ENCODE measurements at places on chromosomes 7 and 10.

- no peak for DNase-seq
Measured at GRCh38 chr7:145915679-145916078, 200.9 kb upstream of the CNTNAP2 start.

DNA sequence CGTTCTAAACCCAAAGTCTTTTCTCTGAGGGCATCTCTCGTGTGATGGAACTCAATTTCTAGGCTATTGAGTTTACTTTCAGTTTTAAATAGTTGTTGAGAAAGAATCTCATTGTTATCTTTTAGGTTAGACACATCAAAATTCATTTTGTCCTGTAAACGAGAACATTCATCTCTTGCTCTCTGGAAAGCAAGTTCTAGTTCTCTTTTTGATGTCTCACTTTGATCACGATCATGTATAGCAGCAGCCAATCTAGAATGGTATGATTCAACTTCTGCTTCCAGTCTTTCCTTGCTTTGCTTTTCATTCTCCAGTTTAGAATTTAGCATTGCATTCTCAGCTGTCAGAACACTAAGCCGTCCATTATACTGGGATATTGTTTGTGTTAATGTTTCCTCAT is 65.1 kb downstream of the ANKRD26 start:
- DNase-seq: no peak

DNA sequence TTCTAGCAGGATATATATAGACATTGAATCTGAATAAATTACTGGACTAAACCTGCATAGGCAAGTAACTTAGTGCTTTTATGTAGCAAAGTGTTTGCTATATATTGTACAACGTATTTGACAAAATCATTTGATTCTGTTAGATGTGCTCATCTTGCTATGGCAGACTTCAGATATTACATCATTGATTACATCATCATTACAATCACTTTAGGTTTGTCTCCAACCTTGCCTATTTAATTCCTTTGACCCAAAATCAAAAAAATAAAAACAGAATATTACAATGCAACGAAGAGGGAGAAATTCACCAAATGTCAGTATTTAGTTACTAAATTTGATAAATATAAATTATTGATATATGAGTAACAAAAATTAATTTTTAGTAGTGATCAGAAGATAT is 155.7 kb upstream of the STEAP1 start:
- DNase-seq: no peak

GRCh38 chr10:89206402-89207180 is 526 bp downstream of the CH25H start:
- DNase-seq: no peak

GRCh38 chr10:128110339-128110738 is 15.9 kb downstream of the MKI67 start:
- no peak for DNase-seq

DNA sequence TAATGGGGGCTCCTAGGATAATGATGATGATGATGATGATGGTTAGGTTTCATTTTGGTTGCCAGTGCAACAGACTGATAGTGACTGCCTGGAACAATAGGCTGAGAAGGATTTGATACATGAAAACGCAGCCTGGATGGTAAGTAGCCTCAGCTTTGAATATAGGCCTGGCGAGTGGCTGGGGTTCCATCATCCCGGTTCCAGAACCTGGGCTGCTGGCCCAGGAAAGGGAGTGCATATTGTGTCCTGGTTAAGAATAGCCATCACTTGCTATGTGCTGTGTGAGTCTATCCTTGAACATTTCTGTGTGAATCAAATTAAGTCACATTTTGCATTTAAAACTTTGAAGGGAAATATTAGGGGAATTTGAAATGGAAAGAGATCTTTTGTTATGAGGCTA is 62.7 kb downstream of the SHH start:
- DNase-seq: no peak

- peak; percentile 87 for DNase-seq
Measured at GRCh38 chr7:76303202-76304147, 1.0 kb downstream of the HSPB1 start.

DNA sequence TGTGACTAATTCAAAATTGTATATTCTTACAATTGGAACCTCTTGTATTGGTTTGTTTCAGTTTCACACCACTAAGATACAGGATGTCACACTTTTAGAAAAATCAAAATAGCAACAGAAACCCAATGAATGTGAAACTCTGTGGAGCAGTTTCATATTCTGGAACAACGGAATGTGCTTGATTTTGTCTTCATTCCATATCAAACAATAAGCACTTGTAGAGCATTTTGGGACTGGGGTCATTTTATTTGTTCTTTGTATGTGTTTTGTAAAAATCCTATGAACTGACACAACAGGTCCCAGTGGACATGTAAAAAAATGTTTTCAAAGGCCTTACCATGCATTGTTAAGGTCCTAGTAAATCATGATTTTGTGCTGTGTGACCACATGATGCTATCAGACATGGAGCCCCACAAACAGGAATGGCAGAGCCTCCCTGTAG is 123.1 kb downstream of the DKK1 start:
- peak; percentile 21 for DNase-seq

DNA sequence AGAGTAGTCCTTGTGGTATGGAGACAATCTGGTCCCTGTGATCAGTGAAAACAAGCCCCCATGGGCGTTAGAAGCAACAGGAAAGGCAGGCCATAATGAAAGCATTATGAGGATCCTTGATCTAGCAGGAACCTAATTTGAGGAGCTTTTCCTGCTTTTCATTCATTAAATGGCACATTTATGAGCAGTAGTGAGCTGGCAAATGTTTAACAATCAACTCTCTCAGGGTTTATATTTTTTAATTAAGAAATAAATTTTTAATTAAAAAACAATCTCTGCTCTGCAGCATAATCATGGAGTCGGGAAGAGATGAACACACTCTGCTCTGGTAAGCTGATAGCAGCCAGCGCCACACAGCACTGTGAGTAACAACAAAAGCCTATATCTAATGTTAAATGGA is 11.3 kb upstream of the NEBL start:
- no peak for DNase-seq

DNA sequence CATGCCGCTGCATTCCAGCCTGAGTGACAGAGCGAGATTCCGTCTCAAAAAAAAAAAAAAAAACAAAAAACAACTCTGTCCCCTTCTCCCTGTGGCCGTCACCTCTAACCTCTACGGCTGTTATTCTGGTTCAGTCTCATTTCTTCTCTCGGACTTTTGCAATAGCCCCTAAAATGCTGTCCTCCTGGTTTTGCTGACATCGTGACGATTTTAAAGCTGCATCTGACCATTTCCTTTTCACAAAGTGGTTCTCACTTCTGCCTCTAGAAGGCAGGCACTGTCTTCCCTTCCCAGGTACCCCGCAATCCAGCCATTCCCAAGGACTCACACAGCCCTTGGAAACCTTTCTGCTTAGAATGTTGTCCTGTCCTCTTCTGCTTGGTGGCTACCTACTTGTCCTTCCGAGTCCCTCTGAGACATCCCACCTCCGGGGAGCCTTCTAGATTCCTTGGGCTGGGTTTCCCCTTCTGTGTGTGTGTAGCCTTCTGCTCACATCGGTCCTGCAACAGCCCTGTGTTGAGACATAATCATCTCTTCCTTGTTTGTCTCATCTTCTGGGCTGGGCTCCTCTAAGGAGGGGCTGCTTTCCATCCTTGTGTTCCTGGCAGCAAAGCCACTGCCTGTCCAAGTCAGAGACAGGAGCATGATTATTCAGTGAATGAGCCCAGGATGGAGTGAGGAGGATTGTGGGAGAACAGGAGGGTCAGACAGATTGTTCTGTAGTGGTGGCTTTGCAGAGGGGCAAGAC is 83.1 kb downstream of the GRK5 start:
- DNase-seq: no peak

DNA sequence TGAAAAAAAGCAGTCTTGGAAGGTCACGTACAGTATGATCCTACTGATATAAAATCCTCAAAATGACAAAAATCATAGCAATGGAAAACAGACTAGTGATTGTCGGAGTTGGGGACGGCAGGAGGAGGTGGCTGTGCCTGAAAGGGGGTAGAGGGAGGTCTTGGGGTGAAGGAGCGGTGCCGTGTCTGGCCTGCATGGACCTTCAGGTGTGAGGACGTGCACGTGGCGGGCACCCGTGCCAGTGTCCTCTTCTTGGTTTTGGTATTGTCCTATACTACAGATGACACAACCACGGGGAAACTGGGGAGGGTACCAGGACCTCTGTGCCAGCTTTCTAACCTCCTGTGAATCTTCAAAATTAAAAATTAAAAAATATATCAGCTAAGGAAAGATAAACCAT is 73.0 kb downstream of the COBL start:
- DNase-seq: no peak

DNA sequence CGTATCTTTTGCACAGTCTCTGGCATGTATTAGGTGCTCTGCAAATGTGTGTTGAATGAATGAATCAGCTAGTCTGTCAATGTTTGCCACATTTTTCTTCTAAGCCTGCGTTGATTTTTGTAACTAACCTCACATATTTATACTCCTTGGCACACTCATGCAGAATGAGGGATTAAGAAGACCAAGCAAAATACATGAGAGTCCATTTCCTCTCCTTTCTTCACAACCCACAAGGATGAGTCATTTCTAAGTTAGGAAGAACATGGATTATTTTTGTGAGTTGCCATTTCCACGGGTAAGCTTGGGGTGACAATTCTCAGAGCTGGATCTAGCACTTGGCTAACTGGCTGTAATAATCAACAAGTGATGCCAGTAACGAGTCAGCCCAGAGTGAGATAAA is 158.8 kb downstream of the TWIST1 start:
- DNase-seq: no peak

DNA sequence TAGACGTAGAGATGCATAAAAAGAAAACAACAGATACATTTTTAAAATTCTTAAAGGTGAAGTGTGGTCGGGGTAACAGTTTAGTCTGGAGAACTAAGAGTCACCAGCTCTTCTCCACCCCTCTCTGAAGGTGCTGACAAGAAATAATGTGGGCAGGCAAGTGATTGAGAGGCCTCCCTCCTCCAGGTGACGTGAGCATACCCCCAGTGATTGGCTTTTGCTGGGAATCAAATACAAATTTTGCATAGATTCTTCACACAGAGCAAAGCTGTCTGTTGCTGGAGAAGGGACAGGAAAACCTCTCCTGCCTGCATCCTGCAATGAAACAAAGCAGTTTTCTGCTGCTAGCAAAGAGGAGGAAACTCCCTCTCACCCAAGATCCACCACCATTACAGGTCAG is 115.0 kb downstream of the DGKB start:
- no peak for DNase-seq

- DNase-seq: no peak
Measured at GRCh38 chr10:79936625-79937615, 12.0 kb downstream of the SFTPD start.

- DNase-seq: no peak
Measured at GRCh38 chr10:102153093-102153620, 968 bp downstream of the NOLC1 start.

- DNase-seq: no peak
Measured at GRCh38 chr10:96616961-96617360, 30.1 kb upstream of the TM9SF3 start.

DNA sequence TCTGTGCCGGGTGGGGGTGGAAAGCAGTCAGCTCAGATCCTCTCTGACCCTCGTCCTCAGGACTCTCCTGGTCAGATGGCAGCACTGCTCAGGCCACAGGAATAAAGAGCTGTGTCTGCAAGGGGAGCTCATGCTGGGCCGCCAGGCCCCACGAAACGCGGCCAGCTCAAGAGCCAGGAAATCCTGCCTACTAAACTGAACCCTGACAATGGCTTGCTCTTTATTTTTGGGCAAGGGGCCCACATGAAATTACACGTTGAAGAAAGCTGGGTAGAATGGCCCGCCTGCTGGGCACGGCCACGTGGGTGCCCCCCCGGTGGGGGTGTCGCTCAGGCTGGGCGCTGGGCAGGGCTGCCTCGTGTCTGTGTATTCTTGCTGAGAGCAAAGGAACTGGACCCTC is 103.0 kb downstream of the ITIH5 start:
- no peak for DNase-seq

DNA sequence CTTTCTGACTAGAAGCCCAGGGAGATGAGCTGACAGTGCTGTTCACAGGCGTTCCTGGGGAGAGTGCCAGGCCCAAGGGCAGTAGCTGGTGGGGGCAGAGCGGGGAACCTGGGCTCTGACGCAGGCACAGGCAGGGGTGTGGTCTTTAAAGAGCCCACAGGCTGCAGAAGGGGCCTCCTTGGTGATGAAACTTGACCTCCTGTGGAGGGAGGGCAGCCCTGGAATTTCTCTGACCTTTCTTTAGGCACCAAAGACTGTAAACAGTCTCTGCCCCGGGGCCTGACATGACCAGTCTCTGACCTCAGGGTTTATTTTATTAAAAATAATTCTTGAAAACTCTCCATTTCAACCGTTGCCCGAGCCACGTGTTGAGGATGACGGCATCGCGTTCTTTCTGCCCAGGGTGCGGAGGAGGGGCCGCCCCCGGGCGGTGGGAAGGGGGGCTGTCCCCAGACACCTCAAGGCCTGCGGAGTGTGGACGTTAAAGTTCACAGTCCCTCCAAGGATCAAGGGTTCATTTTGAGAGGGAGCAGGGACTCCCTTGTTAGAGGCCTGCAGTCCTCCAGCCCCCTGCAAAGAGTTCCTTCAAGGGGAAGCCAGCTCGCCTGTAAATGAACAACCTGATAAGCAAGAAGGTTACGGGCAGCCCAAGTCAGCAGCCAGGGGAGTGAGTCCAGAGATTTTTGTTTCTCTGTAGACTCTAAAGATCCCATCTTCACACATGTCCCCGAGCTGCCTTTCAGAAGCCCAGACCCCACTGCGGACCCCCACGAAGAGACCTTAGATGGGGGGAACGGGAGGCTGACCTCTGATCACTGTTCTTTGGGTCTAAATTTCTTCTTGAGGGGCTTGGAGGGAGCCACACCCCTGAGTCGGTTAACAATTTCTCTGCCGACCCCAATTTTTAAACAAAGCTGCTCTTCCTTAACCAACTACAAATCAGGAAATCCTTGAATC is 128.9 kb downstream of the VIPR2 start:
- no peak for DNase-seq

DNA sequence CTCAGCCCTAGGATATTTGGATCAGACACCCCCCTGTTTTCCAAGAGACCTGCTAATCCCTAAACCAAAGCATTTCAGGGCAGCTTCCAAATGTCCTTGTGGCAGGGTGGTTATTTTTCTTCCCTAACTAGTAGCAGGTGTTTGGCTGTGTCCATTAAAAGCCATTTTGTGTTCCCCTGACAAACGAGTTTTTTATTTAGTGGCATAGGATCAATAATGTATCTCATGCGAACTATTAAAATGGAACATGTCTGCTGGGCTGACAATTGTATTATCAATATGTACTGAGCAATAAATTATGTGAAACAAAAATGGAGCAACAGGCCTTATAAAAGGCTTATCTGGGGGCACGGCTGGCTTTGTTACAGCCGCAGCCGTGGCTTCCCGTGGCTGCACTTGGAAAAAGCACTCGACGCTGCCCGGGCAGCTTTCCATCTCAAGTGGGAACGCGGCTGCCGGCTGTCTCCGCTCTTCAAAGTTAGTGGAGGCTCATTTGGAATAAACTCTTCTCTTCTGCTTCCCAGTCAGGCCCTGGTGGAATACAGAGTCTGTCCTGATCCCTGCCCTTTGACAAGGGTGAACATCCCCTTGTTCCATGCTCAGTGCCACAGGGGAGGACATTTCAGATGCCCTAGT is 554.3 kb downstream of the TYW1 start:
- DNase-seq: no peak

- peak; percentile 4 for DNase-seq
Measured at GRCh38 chr7:82015751-82016150, 245.9 kb upstream of the HGF start.

GRCh38 chr10:34626158-34626880 is 188.8 kb downstream of the PARD3 start:
- no peak for DNase-seq
